ENCODE measurements at places on chromosomes 7 and 10.

GRCh38 chr7:140196361-140197217 lies 19.8 kb upstream of the KDM7A start:
- no peak for DNase-seq

DNA sequence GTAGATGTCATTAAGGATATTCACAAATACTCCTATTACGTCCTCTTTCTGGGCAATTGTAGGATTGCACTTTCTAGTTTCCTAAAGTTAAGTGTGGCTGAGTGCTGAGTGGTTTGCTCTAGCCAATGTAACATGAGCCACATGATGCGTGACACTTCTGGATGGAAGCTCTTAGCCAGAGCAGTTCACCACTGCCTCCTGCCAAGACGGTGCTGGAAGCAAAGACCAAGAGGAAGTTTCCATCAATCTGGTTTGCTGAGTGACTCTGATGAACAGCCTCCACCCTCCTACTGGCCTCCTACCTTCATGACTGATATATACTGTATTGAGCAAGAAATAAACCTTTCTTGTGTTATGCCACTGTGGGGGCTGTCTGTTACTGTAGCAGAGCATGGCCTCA lies 318.1 kb downstream of the KCNMA1 start:
- no peak for DNase-seq

DNA sequence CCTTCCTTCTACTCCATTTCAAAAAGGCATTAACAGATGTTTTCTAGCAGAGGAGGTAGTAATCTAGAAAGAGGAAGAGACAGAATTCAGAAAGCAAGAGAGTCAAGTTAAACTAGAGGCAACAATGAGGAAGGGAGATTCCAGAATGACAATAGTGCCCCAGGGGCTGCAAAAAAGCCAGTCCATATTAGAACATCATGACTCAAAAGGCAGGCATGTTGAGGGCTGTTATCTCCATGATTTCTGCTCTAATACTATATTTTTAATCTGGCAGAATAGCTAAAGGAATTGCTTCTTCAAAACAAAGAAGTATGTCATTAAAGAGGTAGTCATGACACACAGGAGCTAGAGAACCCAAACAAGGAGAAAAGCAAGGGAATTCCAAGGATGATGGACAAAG lies 599.6 kb downstream of the INHBA start:
- peak; percentile 85 for DNase-seq

DNA sequence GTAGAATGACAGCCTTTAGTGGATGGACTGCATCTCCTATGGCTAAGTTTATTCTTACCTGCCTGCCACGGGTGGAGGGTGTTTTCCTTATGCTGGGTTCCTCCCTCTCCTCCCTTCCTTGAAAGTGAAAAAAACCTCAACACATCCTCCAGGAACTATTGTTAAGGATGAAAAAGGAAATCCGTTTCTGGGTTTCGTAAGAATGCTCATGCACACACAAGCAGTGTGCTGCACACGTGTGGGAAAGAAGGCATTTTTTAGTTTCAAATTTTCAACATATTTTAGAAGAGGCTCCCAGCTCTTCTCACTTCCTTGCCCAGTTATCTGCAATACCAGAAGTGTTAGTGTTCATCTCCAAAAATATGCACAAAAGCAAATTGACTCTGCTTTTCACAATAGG lies 90.6 kb downstream of the FAM171A1 start:
- DNase-seq: no peak

- DNase-seq: peak; percentile 72
Measured at GRCh38 chr7:79528421-79528820, 75.0 kb upstream of the MAGI2 start.

DNA sequence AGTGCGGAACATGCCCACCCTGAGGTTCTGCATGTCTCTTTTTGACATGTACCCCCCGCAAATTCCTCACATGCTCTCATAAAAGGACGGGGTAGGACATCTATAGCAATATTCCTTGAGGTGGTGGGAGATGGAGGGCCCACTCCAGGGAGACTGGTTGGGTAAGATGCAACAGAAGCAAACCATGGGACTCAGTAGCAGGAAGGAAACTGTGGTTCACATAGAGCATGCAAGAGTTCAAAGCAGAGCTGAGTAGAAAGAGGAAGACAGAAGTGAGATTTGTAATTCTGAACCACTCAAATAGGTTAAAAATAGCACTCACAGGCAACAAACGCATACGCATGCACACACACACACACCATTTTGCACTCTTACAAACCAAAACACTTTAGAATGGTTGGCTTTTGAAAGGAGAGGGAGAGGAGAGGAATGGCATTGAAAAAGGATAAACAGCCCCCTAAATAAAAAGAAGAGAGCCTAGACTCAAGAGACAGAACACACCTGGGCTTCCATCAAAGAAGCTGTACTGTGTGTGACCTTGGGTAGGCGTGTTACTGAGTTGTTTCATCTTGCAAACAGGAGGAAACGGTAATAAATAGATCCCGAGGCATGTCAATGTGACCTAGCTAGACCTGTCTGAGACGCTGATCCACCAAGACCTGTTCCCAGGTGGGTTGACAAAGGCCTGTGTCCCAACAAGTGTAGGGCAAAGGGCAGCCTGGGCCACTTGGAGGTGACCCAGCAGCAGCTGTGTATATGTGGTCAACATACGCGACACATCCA lies 77.6 kb upstream of the LRRC4 start:
- no peak for DNase-seq

GRCh38 chr7:19747740-19748339 lies 25.6 kb downstream of the TMEM196 start:
- DNase-seq: peak; percentile 51
